Neural crest cell (in vitro differentiated cells): ENCODE measurements at places on chromosomes 6 and 20.

DNA sequence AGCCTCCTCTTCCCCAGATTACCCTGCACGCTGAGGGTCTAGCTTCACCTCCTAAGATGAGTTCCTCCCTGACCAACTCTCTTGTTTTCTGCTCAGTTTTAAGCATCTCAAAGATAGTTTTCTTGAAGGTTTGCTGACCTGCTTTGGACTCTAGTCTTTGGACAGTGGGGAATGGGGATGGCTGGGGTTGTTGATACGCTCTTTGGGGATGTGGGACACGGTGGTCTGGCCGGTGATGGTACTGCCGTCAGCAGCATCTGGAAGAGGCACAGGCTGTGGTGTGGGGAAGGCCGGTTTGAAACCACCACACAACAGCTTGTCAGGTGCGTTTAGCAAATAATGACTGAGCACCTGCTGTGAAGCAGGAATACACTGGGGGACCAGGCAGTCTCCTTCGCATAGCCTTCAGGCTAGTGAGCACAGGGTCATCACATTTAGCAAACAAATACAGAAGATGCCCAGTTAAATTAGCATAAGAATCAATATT, 94.1 kb downstream of the TMEM242 start:
- DNase-seq, result no peak

GRCh38 chr6:10837622-10837994, 731 bp downstream of the MAK start:
- no peak for DNase-seq

DNA sequence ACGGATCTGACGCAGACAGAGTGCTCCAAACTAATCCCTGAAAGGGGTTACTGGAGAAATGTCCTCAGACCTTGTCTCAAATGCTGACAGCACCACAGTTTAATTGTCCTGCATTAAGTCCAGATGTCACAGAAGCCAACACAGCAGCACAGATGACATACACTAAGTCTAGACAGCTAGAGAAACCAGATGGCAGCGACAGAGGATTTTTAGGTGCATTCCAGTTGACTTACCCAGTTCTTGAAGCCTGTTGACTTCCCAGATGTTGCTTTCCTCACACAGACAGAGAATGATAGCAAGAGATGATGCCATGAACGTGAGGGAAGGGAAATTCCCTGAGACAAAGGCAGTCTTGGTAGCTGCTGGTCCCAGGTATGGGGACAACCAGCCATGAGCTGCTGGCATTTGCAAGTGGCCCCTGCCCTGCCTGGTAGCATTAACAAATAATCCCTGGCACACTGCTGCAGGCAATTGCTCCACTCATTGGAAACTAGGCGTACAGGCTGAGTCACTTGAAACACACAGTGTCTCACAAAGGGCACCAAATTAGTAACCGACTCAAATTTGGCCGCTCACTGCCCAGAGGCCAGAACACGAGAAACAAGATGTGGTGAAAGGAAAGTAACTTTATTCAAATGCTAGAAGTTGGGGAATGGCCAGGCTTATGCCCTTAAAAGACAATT, 52.2 kb downstream of the ADGB start:
- DNase-seq, result no peak

DNA sequence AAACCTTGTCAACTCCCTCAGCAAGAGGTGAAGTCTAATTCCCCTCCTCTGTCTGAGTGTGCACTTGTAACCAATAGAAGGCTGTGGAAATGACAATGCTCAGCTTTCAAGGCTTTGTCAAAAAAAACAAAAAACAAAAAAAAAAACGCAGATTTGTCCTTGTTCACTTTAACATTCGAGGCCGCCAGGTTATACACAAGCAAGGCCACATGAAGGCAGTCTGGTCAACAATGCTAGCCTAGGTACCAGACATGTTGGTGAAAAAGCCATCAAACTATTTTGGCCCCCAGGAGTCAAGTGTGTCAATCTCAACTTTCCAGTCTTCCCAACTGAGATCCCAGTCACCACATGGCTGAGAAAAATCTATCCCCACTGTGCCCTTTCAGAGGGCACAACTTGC, 92.3 kb downstream of the CDK19 start:
- no peak for DNase-seq

DNA sequence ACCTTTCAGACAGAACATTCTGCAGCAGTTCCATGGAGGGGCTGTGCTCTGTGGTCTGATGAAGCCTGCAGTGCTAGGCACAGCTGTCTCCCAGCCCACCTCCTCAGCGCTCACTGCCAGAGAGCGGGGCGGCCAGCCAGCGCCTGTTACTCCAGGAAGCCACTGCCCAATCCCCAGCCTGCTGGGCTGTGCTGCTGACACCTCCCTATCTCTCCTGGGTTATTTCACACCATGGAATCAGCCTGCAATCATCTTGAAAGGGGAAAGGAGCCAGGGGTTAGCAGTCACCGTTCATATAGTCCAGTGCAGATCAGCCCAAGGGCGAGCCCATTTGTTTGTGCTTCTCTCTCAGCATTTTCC, 46.3 kb upstream of the NHSL1 start:
- DNase-seq, result peak; percentile 48

DNA sequence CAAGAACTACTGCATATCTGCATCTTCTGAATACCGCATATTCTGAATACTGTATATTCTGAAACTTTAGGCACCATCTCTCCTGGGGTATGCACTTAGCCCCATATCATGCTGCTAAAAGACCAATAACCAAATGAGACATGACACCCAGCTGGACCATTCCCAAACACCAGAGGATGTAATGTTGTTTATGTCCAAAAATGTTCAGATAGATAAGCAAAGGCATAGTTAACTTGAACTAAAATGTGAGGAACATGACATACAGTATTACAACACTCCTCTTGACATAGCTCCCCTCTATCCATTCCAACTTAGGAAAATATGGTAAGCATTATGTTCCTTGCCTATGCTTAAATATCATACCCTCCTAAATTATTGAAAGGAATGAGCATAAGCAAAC, 127.3 kb downstream of the TENT5A start:
- DNase-seq, result no peak

GRCh38 chr6:155201461-155202226, 62.2 kb upstream of the CLDN20 start:
- no peak for DNase-seq

GRCh38 chr20:55500130-55500529, 505.2 kb downstream of the CBLN4 start:
- no peak for DNase-seq

GRCh38 chr6:156562019-156562418, 215.2 kb upstream of the ARID1B start:
- no peak for DNase-seq

GRCh38 chr6:25137916-25138232, 141.3 kb upstream of the CARMIL1 start:
- DNase-seq, result no peak

- DNase-seq, result no peak
Observed at GRCh38 chr6:97282238-97282725, 734 bp downstream of the MMS22L start.

DNA sequence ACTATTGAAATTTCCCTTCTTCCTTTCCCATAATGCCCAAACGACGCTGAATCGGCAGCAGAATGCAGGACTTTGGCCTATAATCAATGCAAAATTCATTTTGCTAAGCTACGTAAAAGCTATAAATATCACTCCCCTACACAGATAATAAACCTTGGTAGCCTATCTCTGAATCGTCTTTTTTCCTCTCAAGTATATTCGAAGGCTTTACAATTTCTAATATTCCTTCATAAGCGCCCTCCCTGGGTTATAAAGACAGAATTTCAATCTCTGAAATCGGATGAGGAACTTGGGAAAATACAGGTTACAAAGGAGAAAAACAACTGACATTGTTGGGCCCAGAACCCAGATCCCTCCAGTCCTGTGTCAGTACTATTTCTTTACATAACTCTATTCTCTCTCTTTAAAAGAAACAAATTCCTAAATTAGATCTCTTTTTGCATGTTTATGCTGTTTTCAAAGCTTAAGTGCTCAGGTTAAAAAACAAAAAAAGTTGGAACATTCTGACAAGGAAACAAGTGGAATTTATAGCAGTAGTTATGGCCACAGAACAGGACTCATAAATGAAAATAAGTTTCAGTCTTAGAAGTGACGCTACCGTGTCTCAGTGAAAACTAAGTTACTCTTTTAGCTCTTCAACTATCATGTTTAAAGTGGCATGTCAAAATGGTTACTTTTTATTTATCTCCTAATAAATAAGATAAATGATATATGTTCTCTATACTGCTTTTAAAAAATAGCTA, 84.5 kb downstream of the SESN1 start:
- no peak for DNase-seq

DNA sequence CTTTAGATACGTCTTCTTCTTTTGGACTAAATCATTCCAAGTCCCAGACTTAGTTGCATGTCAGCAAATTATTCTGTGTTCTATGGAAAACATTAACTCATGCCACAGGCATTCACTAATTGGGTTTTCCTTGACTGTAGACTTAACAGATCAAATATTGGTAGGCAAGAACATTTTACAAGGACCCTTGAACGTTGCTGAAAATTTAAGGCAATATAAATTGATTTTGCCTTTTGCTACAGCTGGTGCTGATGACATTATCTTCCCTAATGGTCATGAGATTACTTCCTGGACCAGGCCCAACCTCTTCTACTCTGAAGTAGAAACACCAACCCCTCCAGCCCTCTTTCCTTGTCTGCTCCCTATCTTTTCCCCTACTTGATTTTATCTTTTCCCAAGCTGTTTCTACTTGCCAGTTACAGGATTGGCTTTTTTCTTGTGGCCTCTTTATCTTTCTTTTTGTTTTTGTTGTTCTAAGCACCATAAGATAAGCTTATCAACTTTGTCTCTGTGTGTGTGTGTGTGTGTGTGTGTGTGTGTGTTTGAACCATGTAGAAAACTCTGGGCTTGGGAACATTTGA, 514.0 kb upstream of the SOX4 start:
- DNase-seq, result no peak

- peak; percentile 47 for DNase-seq
Observed at GRCh38 chr6:110255211-110255750, 75.1 kb downstream of the CDC40 start.

GRCh38 chr20:34794006-34794585, 31.4 kb downstream of the NCOA6 start:
- no peak for DNase-seq

GRCh38 chr6:148358196-148358785, 15.7 kb downstream of the SASH1 start:
- DNase-seq, result no peak

DNA sequence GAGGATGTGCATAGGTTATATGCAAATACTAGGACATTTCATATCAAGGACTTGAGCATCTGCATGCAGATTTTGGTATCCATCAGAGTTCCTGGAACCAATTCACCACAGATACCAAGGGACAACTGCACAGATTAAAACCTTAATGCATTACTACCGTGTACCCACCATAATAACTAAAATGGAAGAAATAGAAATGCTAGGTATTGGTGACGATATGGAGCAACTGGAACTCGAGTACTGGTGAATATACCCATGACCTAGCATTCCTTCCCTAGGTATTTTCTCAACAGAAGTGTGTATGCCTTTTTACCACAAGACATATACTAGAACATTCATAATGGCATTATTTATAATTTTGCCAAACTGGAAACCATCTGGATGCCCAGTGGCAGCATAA, 18.5 kb downstream of the KCNS1 start:
- no peak for DNase-seq

DNA sequence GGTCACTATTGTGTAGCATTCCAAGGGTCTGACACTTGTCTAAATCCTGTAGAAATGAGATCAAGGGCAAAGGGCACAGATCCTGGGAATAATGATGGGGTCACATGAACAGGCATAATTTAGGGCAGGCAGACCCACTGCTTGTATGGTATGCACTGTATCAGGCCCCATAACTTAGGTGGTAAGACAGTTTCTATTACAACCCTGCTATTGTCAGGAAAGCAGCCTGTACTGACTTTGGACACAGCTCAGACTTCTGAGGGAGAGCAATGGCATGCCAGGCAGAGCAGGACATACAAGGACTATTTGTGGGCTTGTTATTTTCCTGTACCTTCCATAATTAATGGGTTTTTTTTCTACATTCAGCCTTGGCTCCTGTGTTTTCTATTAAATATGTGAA, 286.8 kb downstream of the PKHD1 start:
- peak; percentile 6 for DNase-seq

- no peak for DNase-seq
Observed at GRCh38 chr20:40600441-40601219, 88.4 kb downstream of the MAFB start.
